CD4-positive, alpha-beta T cell treated with Interleukin-17A for 1 hour (primary cell): ENCODE measurements at places on chromosomes 2 and 18.

GRCh38 chr2:161165266-161165665 is 5.0 kb downstream of the TANK start:
- no peak for DNase-seq

- DNase-seq, result no peak
These were observed 83.1 kb upstream of the LRRTM4 start for GRCh38 chr2:77604953-77605929.

GRCh38 chr2:17830053-17831034 is 14.1 kb downstream of the MSGN1 start:
- DNase-seq, result peak; percentile 16

- no peak for DNase-seq
These were observed 764.8 kb downstream of the RNF144A start for GRCh38 chr2:7681881-7682461.

DNA sequence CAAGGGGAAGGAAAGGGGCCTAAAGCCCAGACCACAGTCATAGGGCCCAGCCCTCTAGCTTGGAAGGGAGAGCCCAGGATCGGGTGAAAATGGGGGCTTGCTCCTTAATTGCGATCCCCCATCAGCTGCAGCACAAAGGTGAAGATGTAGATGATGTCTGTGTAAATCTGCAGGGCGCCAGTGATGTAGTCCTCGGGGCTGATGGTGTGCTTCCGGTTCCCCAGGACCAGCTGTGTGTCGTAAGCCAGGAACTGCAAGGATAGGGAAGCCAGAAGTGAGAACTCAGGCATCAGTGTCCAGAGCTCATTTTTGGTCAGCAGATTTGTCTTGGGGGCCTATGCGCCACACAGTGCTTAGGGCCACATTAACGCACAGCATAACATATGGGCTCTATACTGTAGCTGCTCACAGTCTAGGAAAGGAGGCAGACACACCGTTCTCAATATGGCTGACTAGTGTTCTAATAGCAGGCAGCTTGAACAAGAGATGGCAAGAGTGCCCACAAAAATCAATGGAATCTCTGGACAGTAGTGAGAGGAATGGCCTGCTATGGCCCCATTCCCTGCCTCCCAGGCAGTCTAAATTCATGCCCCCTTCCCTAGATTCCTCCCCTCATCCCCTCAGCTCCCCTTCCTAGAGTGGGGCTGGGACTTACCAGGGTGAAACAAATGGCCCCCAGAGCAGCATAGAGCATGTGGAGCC is 5.2 kb downstream of the PNKD start:
- DNase-seq, result no peak
